D721Med (cell line): ENCODE measurements at places on chromosomes 5 and 9.

- no peak for DNase-seq
Measured at GRCh38 chr9:87156247-87156646, 208.9 kb upstream of the GAS1 start.

- DNase-seq: no peak
Measured at GRCh38 chr5:164577742-164578141, 1072.3 kb downstream of the MAT2B start.

- no peak for DNase-seq
Measured at GRCh38 chr5:154861946-154862345, 3.5 kb downstream of the CNOT8 start.

DNA sequence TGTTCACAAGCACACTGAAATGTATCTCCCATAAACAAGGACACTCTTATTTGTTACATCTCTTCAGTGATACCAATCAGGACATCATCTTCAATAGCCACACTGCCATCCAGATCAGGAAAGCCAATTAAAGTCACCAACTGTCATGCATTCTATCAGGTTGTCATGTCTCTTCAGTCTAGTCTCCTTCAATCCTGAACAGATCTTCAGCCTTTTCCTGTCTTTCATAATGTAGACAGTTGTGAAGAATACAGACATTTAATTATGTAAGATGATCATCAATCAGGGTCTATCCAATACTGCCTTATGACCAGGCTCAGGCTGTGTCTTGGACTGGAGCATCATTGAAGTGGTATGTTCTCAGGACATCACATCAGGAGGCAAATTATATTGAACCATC, 419.8 kb upstream of the SMC2 start:
- no peak for DNase-seq

DNA sequence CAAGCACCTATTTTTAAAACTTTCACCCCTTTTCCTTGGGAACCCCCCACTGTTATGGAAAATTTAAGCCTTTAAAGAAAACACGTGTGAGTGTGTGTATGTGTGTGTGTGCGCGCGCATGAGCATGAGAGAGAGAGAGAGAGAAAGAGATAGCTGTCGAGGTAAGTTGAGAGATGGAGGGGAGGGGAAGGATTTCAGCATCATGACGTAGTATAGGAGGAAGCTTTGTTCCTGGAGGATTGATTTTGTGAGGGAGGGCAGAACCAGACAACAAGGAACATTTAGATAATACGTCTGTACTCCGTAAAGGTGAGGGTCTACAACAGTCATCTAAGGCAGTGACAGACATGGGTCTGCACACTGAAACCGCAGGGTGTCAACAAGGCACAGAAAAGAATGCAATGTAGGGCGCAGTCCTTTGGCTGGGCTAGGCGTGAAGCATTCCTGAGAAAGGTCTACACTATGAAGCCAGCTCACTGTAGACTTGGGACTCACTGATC, 227.7 kb downstream of the SMARCA2 start:
- DNase-seq: no peak

GRCh38 chr9:119761812-119762211, 392.6 kb upstream of the BRINP1 start:
- no peak for DNase-seq
